ENCODE measurements at places on chromosomes 2 and 18.
A peak's percentile ranks its signal among the peaks of the same experiment; 100 is the strongest.

DNA sequence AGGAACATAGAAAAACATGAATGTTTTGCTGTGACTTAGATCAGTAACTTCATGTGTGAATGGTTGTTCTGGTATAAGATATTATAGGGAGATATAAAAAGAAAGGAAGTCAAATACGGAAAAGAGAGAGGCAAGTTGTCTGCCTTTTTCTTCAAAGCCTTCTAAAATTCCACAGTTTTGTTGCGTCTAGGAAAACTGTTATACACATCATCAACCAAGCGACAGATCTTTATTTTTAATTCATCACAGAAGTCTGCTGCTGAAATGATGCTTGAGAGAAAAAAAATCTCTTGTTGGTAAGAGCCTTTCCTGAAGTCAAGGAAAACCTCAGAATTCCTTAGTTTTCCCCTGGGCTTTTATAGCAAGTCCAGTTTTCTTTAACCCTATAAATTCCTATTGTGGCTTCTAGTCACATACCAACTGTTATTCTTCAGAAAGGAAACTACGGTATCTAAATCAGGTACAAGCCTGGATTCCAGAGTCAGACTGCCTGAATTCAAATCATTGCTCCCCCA is 36.3 kb upstream of the TANC1 start:
- no peak for DNase-seq

- DNase-seq: peak; percentile 37
These were observed 48.3 kb downstream of the WDFY1 start for GRCh38 chr2:223896833-223897311.

GRCh38 chr2:221468317-221468716 is 103.8 kb downstream of the EPHA4 start:
- DNase-seq: no peak

DNA sequence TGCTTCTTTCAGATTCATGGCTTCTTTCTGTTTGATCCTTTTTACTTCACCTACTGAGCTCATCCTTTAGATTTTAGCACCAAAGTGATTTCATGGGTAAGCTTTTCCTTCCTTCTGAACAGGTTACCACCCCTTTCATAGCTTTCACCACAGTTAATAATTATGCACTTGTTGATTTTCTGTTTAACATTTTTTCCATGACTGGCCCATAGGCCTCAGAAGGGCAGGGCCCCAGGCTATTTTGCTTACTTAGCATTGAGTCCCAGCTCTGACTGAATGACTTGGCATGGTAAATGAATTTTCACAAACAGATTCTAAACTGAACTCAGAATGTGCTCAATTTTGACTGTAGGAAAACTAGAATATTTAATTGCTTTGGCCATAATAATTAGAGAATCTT is 177.0 kb downstream of the GCA start:
- no peak for DNase-seq

DNA sequence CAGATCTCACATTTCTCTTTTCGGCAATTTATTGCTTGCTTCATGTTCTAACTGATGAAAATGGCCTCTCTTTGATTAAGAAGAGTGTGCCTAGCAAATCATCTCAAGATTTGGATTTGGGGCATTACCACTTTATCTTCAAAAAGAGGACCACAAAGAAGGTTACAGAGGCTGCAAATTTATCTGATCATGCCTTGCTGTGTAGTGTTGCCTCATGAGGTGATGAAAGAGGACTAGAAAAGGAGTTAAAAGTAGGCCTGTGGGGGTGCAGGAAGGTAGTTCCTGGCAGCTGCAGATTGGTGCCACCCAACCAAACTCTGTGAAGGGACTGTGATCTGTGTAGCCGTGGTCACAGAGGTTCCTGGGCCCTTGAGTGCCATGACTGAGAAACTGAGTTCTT is 69.2 kb downstream of the PRELID3A start:
- DNase-seq: no peak

- DNase-seq: peak; percentile 60
These were observed at the start of gene MCFD2 for GRCh38 chr2:46915281-46915810. Gene MCFD2 (minus strand): TSS chr2:46915806. CDS start chr2:46909171, 6,635 bp downstream.

DNA sequence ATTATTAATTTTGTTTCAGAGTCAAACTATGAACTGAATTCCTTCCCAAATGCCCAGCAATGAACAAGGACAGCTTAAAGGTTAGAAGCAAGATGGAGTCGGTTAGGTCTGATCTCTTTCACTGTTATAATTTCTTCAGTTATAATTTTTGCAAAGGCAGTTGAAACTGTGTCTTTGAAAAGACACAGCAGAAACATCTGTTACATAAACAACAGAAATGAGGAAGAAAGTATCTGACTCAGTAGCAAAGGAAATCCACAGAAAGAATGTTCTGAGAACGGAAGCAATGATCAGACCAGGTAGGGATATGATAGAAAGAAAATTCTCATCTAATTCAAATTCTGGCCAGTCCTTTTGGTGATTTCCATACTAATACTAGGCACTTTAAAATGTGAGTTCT is 5.2 kb upstream of the RMC1 start:
- DNase-seq: peak; percentile 32

GRCh38 chr2:168566974-168567665 is 111.0 kb downstream of the CERS6 start:
- DNase-seq: no peak

DNA sequence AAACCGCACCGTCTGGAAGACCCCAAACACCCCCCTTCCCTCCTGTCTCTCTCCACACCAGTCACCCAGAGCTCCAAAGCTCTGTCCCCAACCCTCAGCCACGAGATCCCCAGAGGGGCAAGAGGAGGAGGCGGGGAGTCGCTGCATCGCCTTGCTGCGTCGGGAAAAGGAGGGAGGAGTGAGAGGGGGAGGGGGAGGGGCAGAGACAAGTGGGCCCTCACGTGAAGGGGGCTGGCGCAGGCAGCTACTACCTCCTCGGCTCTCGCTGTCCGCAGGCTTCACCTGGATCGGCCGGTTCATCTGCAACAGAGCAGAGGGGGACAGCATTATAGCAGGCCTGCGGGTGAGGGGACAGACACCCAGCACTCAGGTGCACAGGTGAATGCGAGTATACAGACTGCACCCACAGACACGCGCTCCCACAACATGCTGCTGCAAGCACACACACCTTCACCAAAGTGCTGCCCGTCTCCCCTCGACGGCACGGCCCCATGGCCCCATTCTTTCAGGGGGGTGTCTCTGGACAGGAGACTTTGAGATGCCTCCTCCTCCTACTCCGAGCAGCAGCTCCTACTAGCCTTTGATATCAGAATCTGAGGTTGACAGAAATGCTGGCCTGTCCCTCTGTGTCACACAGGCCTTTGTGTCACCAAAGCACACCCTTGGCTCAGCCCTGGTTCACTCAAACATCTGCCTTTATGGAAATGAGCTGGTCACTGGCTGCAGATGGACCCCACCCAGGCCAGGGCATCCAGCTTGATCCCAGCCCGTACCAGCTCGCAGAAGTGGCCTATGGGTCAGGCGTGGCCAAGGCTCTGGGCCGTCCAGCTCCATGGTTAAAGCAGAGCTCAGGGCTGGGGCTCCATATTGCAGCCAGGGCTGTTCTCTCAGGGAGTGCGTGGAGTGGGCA is 243.8 kb downstream of the CELF4 start:
- DNase-seq: no peak

GRCh38 chr2:195592105-195592504 is 64.9 kb upstream of the SLC39A10 start:
- DNase-seq: no peak

DNA sequence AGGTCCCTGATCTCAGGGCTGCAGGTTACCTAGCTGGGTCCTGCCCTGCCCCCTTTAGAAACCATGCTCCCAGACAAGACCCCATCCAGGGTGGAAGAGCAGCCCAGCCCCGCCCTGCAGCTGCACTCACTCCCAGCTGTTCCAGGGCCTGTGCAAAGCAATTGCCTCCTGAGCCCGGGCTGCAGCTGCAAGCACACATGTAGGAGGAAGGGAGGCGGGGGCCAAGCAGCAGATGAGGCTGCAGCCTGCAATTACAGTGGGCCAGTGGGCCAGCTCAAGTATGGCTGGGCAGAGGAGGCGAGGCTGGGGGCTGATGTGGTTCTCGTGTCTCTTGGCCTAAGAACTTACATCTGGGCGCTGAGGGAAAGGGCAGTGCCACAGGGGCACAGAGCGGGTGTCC is 65.4 kb upstream of the TUBA3E start:
- no peak for DNase-seq

DNA sequence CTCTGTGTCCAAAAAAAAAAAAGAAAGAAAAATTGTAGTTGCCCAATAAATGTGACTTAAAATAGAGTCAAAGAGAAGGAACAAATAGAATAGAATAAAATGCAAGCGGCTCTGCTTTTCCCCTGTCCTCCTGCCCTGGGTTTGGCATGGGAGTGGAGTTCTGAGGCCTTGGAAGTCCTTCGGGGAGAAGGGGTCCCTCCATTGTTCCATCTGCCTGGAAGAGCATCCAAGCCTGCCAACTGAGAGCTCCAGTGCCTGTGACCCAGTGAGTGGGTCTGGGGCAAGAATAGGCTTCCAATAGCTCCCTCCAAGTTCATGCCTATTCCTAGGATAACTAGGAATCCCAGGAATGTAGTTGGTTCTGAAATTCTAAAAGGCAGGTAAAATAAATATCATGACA is 321.4 kb downstream of the MYCN start:
- DNase-seq: no peak

- no peak for DNase-seq
These were observed 186.7 kb downstream of the KLHL29 start for GRCh38 chr2:23571527-23572282.

DNA sequence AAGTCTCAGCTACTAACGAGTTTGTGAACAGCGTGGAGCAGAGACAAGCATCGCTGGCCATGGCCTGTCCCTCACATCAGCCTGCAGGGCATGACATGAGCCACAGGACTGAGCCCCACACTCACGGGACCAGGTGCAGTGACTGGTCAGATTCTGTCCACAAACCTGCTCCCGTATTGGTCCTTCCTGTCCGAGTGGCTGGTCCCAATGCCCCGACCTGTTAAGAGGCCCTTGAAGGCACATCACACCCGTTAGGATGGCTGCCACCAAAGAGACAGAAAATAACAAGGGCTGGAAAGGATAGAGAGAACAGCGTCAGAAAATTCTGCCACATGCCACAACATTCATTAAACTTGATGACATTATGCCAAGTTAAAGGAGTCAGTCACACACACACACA is 403.2 kb upstream of the MYT1L start:
- no peak for DNase-seq

GRCh38 chr18:13445241-13445897 is 226.8 kb downstream of the LDLRAD4 start:
- DNase-seq: no peak

DNA sequence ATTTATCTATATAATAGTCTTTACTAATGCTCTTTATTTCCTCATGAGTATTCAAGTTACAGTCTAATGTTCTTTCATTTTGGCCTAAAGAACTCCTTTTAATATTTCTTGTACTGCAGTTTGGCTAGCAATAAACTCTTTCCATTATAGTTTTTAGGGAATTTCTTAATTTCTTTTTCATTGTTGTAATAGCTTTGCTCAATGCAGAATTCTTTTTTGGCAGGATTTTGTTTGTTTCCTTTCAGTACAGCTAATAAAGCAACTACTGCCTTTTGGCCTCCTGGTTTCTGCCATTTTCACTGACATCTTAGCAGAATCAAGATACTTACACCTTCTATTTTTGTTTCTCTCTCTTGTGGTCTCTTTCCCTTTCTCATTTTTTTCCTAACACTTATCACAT is 390.4 kb upstream of the RGPD4 start:
- no peak for DNase-seq

- no peak for DNase-seq
These were observed 26.5 kb downstream of the TNS1 start for GRCh38 chr2:217976301-217976700.

GRCh38 chr2:57881998-57882888 is 164.4 kb upstream of the VRK2 start:
- DNase-seq: no peak

GRCh38 chr2:56648802-56649201 is 465.0 kb downstream of the CCDC85A start:
- no peak for DNase-seq

GRCh38 chr2:18402831-18403230 is 157.6 kb downstream of the RDH14 start:
- DNase-seq: no peak

- DNase-seq: no peak
These were observed 48.1 kb downstream of the ADCY3 start for GRCh38 chr2:24871852-24872333.

- DNase-seq: no peak
These were observed 157.0 kb downstream of the ERBB4 start for GRCh38 chr2:212381428-212382102.

- no peak for DNase-seq
These were observed 216.1 kb downstream of the HAUS1 start for GRCh38 chr18:46320297-46320696.

DNA sequence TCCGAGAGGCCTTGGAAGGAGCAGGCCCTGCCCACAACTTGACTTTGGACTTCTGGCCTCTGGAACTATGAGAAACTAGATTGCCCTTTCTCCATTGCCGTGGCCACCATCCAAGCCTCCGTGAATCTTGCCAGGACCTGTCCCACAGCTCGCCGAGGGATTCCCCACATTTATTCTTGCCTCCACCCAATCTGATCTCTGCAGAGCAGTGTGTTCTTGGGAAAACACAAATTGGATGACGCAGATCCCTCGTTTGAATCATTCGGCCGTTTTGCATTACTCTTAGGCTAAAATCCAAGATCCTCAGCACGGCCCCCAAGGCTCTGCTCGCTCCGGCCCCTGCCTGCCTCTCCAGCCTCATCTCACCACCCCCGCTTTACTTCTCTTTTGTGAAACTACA is 364.2 kb downstream of the ZNF516 start:
- DNase-seq: no peak

GRCh38 chr2:20164061-20164733 is 60.7 kb downstream of the SDC1 start:
- no peak for DNase-seq

DNA sequence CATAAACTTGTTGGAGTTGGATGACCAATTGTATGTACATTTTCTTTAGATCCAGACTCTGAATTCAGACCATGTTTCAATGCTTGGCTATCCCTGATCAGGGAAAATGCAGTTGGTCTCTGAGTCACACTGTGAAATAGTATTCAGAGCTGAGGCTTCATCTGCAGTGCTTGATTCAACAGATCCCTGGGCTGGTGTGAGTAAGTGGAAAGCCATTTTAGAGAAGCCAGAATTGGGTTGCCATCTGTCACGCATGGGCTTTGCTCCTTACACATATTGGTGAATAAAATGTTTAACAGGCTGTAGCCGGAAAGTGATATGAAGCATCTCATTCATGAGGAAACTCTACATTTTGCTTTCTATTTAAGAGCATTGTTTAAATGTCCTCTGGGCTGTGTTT is 50.0 kb upstream of the ACYP2 start:
- no peak for DNase-seq

- no peak for DNase-seq
These were observed 5.3 kb upstream of the PLEKHH2 start for GRCh38 chr2:43631618-43632317.

GRCh38 chr2:121501031-121501430 is 29.6 kb upstream of the RNU4ATAC start:
- no peak for DNase-seq

- no peak for DNase-seq
These were observed 1154.5 kb upstream of the CHAC2 start for GRCh38 chr2:52613064-52613463.

DNA sequence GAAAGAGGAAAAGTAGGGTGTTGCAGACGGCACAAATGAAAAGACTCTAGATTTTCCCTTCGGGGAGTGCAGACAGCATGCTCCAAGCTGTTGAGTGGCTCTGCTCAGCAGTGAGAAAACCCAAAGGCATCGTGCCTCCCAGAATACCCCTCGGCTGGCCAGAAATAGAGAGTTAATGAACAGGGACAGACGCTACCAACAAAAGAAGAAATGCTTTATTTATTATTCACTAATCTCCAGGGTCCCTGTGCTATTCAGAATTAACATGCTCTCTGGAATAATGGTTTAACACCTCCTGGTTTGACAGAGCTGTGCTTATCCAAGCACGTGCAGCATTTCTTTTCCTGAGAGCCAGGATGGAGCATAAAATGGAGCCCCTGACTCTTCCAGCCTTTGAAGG is 82.3 kb downstream of the AQP4 start:
- DNase-seq: no peak

All from germinal center (tissue), 1 donor.